ENCODE measurements at places on chromosomes 7 and 10.

- DNase-seq: no peak
These were observed 19.9 kb upstream of the GIMAP8 start for GRCh38 chr7:150430465-150431085.

GRCh38 chr7:6015917-6016652 lies 7.0 kb downstream of the AIMP2 start:
- no peak for DNase-seq

- DNase-seq: no peak
These were observed 6.6 kb downstream of the SEMA3A start for GRCh38 chr7:84187813-84188510.

- DNase-seq: no peak
These were observed 213.6 kb downstream of the KLF6 start for GRCh38 chr10:3571310-3571825.

GRCh38 chr7:116588641-116589594 lies 64.1 kb downstream of the CAV1 start:
- DNase-seq: peak; percentile 71

DNA sequence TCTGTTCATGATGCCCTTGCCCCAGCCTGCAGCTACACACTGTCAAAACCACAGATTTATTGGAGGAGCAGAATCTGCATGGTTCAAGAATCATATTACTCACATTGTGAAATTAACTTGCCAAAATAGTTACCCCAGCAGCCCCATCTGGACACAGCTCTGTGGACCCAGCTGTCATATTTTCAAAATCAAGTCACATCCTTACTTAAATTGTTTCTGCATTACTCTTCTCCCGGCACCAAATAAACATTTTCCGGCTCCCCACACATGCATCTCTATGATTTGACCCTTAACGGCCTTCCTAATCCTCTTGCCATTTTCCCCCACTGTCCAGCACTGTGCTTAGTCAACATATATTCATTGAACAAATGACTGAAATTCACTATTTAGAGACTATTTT lies 43.8 kb upstream of the GPR26 start:
- peak; percentile 49 for DNase-seq

DNA sequence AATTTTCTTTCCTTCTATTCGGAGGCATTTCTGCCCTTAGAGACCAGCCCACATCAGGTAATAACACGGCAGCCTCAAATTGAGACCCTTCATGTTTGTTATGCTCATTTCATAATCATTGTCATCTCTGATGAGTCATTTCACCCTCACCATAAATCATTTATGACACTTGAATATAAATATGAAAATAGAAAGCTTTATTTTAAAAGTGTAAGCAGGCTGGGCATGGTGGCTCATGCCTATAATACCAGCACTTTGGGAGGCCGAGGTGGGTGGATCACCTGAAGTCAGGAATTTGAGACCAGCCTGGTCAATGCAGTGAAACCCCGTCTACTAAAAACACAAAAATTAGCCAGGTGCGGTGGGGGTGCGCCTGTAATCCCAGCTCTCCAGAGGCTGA lies 57.4 kb upstream of the EGFR start:
- DNase-seq: no peak

DNA sequence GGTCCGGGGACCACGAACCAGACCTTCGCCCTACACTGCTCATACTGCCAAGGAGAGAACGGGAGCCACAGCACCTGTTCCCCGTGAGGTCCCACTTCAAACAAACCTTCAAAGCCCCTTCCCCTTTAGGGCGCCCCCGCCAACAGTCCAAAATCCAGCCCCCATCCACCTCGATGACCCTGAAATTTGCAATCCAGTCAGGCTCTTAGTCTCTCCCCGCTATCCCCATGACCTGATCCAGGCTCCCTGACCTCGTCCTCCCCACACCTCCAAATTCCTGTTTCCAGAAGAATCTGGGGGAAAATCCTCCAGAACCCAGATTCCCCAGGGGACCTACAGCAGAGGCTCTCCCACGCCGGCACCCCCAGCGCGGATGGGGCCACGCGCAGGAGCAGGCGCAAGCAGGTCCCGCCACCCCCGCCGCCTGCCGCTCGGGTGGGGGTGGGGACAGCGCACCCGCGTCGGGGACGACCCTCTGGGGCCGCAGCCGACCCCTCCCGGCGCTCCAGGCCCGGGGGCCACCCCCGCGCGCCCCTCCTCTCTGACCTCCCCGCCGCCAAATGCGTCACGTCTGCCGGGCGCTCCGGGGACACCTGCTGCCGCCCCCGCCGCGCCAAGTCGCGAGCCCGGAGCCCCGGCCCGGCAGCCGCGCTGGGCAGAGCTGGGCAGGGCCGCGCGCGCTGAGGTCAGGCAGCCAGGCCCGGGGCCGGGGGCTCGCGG lies 753 bp downstream of the CAMK2B start:
- DNase-seq: no peak

GRCh38 chr10:51815723-51816122 lies 116.3 kb upstream of the CSTF2T start:
- DNase-seq: no peak
